Left kidney (tissue), 8 donors: ENCODE measurements at places on chromosomes 12 and 14.

GRCh38 chr12:22377731-22378496 lies 43.4 kb upstream of the ST8SIA1 start:
- DNase-seq: no peak

GRCh38 chr12:18414671-18415070 lies 153.4 kb downstream of the PIK3C2G start:
- DNase-seq: no peak

DNA sequence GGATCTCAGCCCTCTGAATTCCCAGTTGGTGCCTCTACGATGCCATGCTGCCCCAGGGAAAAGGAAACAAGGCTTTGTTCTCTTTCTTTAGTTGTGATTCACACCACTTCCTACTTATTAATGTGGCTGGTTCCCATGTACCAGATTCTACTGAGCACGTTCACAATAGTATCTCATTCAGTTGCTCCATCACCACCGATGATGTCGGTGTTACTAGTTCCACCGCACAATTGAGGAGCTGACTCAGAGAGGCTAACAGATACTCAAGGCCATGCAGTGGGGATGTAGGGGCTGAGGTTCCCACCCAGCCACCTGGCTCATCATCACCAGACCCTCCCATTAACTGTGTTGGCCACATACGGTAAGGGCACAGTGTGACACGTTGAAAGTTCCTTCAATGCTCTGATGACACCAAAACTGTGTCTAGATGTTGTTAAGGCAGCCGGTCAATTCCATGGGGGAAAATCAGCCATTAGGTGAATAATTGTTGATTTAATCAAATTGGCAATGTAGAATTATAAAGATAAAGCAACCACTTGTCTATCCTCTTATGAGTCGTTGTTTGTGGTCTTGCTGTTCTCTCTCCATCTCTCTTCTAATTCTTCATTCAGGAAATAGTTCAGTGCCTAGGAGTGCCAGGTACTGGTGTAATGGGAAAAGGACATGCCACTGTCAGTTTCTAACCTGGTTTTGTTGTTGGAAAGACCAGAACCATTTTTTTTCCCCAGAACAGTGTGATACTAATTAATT lies 244.2 kb upstream of the CRY1 start:
- DNase-seq: no peak

DNA sequence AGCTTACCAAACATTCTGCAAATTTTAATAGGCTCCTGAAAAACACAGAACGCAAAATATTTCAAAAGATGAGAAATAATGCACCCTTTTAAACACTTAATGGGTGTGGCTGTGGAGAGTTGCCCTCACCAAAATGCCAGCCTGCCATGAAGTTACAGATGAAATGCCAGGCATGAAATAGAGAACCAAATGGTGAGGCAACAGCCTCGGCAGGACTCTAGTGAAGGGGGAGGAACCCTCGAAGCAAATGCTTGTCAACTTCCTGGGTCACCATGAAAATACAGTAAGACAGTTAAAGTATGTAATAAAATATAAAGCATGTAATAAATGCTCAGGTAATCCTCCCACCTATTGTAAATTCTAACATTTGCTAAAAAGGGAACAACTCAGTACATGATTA lies 24.1 kb downstream of the DUSP16 start:
- DNase-seq: no peak

GRCh38 chr14:70170976-70171375 lies 17.8 kb downstream of the SLC8A3 start:
- DNase-seq: no peak

- no peak for DNase-seq
These were observed 1127.4 kb downstream of the LRFN5 start for GRCh38 chr14:42734041-42734440.

DNA sequence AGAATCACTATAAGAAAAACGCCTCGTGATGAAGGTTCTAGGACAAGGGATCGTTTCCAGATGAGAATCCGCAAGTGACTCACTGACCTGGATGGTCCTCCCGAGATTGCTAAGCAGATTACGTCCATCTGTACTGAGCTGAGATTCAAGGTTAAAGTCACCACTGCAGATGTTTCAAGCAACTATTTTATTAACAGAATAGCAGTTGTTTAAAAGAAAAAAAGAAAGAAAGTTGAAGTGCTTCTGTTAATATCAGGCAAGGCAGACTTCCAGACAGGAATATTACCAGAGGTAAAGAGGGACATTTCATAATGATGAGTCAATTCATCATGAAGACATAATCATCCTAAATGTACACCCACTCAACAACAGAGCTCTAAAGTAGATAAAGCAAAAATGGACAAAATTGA lies 17.9 kb downstream of the PXN start:
- no peak for DNase-seq

DNA sequence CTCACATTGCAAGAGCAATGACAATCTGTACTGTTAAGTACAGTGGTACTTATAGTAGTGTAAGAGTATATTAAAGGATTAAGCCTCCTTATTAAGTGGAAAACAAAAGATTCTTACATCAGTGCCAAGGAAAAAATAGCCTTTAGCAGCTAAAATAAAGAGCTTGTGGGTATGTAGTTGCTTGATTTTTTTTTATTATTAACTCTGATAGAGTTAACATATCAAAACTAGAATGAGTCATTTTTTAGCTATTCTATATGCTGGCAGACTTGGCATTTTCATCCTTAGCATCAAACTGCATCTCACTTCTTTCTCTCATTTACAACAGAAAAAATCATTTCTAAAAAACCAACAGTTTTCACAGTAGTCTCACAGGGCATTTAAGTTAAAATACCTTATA lies 86.5 kb downstream of the ATP2B1 start:
- no peak for DNase-seq

DNA sequence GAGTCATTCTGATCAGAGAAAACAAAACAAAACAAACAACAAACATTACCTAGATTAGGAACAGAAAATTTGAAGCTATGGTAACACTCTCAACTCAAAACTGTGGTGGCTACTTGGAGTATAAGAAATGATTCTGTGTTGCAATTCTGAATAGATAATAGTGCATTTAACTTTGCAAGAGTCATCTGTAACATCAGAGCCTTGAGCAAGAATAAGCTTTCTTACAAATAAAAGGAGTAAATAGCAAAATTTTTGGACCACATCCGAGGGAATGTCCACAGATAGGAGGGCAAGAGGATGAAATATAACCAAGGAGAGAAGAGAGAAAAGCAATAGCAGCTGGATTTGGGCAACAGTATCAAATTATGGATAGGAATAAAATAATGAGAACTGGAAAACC lies 1090.6 kb downstream of the SLC6A15 start:
- no peak for DNase-seq

- DNase-seq: no peak
These were observed 170.9 kb downstream of the DUSP6 start for GRCh38 chr12:89181271-89181920.

DNA sequence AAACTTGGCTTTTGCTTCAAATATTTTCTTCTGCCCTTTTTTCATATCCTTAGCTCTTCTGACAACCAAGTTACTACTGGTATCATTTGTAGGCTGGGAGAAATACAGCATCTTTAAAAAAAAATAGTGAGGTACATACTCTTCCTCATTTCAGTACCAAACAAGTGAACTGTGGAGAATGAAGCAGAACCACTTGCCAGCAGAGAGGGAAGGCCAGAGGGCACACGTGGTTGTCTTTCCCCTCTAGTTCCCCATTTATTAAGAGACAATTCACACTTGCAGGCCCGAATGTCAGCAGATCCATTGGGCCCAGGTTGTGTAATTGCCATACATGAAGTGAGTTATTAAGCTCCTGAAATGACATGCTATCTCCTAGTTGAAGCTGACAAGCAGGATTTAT lies 3.2 kb downstream of the SUSD6 start:
- no peak for DNase-seq

GRCh38 chr12:88365403-88365802 lies 214.9 kb downstream of the KITLG start:
- DNase-seq: no peak

DNA sequence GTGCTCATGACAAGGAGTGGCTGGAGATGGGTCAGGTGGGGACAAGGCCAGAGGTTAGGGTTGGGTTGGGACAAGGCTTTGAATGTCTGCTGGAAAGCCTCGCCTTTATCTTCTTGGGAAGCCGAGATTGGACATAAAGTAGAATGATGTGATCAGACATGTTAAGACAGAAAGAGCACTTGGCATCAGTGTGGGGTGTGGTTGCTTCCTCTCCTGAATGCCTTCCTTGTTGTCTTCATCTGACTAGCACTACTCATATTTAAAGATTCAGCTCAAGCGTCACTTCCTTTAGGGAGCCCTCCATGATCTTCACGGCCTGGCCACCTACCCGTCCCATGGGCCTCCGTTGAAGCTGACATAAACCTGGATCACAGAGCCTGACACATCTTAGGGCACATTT lies 14.8 kb upstream of the C12orf75 start:
- DNase-seq: no peak

DNA sequence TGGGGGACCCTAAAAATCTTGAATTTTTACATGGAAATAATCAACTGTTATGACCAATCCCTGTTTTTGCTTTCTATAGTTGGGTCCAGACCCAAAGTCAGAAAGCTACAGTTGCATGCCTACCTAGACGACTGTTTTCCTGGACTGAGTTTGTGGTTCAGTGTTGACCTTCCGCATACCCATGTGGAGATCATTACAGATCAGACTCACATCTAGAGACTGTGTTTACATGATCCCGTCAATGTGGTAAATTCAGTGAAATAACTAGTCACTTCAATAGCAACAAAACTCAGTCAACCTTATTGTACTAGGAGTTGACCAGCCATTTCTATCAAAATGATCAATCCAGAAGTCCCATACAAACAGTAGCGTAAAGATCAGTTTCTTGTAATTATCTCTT lies 257.6 kb downstream of the EGLN3 start:
- no peak for DNase-seq

DNA sequence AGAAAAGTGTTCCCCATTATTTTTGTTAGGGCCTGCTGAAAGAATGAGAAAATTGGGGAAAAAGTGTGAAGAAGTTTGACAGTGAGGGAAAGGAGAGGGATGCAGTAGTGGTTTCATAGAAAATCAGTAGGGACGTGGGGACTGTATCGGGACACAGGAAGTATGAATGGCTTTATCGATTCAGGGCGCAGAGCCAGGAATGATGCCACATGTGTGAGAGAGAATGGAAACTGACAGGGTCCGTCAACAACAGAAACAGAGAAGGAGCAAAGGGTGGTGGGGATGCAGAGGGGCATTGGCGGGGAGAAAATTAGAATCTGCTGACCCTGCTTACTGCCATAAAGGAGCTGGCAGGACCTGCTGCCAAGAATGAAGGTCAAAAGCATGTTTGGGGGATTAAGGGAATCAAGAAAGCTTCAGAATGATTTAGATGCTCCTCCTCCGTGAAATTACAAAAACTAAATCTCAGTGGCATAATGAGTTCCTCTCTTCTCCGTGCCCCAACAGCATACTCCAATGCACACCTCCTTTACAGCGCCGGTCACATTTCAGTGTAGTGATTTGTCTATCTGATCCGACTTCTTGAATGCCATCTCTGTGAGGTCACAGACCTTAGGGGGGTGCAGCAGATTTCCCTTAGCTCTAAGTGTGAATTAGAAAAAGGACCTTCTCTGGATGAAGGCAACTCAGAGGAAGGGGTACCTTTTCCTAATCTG lies 92.6 kb downstream of the EMP1 start:
- DNase-seq: no peak

GRCh38 chr12:40436564-40436963 lies 211.8 kb downstream of the LRRK2 start:
- DNase-seq: no peak

GRCh38 chr12:16347391-16348298 lies at the start of gene MGST1:
MGST1 (plus strand) TSS chr12:16347645; CDS start chr12:16354253, 6,608 bp downstream.
- DNase-seq: peak; percentile 41

- no peak for DNase-seq
These were observed 12.4 kb downstream of the GCN1 start for GRCh38 chr12:120181991-120182631.

- no peak for DNase-seq
These were observed 892 bp downstream of the TCHP start for GRCh38 chr12:109900752-109901580.

DNA sequence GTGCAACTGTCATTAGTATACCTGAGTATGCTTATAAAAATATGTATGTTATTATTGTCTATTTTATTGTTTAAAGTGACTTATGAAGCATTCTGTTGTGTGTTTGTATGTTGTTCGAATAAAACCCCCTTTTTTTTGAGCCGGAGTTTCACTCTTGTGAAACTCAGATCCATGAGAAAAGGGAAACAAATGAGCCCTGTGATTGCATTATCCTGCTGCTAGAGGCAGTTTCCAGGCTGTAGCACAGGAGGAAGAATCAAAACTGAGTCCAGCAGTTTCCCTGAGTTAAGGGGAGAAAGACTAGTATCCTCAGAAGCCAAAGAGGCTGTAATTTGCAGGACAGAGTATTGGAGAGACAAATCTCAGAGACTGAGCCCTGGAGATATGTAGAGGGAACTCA lies 12.5 kb downstream of the SGPP1 start:
- no peak for DNase-seq

GRCh38 chr12:123101526-123101925 lies 49.4 kb downstream of the PITPNM2 start:
- DNase-seq: no peak

- DNase-seq: peak; percentile 7
These were observed 8.6 kb downstream of the IFI27L2 start for GRCh38 chr14:94120667-94121340.

- no peak for DNase-seq
These were observed 312.8 kb upstream of the FKBP4 start for GRCh38 chr12:2481951-2482350.

GRCh38 chr12:106291342-106291741 lies 11.2 kb upstream of the TCP11L2 start:
- no peak for DNase-seq

GRCh38 chr14:23057757-23058653 lies 685 bp upstream of the CDH24 start:
- DNase-seq: peak; percentile 92

DNA sequence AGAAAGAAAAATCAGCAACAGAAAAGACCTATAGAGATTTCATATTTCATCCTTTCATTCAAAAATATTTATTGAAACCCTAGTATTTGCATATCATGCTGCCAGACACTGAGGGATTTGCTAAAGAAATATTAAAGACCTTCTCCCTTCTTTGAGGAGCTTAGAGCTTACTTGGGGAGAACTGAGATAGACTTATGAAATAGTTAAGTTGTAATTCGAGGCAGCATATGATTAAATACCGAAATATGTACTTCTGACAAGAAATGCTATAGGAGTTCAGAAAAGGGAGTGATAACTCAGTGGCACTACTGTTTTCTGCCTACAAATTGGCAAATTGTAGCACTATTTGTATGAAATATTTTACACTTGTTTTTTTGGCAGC lies 59.1 kb downstream of the PLXNC1 start:
- no peak for DNase-seq

DNA sequence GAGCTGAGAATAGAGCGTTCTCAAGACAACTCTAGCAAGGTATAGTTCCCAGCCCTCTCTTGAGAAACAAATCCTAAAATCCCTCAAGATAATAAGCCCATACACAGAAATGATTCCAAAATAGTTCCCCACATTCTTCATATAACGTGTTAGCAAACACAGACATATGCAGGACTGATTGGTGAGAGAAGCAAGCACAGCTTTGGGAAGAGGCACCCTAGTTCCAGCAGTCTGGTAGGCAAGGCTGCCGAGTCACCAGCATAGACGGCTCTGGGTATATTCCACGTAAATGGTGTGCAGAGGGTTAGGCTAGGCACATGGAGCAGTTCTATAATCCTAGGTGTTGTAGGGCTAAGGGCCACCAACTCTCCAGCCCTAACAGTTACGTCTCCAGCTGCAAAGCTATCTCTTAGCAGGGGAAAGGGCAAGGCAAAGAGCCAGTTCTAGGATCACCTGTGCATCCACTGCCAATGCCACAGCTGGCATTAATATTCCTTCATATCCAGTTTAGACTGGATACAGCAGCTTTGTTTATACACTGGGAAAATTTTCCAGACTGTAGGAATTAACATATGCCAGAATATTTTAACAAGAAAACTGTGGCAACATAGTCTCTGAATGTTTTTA lies 52.9 kb downstream of the SH2B3 start:
- DNase-seq: no peak
